ENCODE measurements at places on chromosomes 13 and 19. TPM values are rescaled to one million over a fixed set of nuclear protein-coding genes. Genes with fewer than 3 reads are reported as not detected.

The LILRA6 gene
- total RNA-seq = 2.7 TPM

The CYP2A6 gene
- total RNA-seq = not detected

The TMEM255B gene
- total RNA-seq = 12.3 TPM

The KIR2DL1 gene
- total RNA-seq = not detected

The SELENOV gene
- not detected for total RNA-seq

The ARMC6 gene
- 25.8 TPM for total RNA-seq

The SPRYD7 gene
- total RNA-seq = 12.9 TPM

The ZFP30 gene
- 10.1 TPM for total RNA-seq

The LGALS14 gene
- not detected for total RNA-seq

DNA sequence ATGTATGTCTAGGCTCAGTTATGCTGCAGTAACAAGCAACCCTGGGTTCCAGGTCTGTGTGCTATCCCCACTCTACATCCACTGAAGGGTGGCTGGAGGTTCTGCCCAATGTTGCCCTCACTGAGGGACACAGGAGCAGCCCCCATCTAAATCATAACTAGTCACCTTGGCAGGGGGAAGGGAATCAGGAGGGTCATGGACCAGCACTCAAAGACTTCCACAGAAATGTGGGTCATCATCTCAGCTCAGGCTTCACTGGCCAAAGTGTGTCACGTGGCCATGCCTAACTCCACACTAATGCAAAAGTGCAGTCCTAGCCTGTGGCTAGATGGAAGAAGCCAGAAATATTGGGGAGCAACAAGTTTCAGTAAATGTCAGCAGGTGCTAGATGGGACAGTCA, 137.3 kb upstream of the ZNF507 start:
- H3K36me3 ChIP-seq = no peaks in the 10 kb centered on the region
- no peaks in the 10 kb centered on the region for H3K4me1 ChIP-seq
- H3K27me3 ChIP-seq = no peaks in the 10 kb centered on the region
- no peak overlapping the region for H3K4me3 ChIP-seq

DNA sequence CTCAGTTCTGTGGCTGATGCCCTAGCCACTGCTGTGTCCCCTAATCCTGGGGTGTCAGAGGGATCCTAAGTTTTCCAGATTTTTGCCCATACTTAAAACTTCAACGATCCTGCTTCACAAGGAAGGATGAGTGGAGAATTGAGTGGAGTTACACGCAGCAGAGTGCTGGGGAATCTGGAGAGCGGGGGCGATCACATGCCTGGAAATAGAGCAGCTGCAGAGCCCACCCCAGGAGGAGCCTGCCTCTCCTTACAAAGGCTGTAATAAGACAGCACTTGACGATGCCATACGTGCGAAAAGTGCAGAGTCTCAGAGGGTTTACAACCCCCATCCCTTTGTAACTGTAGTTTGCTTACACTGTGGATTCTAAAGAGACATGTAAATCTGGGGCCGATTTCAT, 40.6 kb downstream of the SUGP2 start:
- H3K4me3 ChIP-seq = no peak overlapping the region
- H3K36me3 ChIP-seq = peaks cover 23% of the 10 kb centered on the region
- H3K27ac ChIP-seq = no peak overlapping the region
- H3K27me3 ChIP-seq = no peaks in the 10 kb centered on the region
- no peak for DNase-seq

DNA sequence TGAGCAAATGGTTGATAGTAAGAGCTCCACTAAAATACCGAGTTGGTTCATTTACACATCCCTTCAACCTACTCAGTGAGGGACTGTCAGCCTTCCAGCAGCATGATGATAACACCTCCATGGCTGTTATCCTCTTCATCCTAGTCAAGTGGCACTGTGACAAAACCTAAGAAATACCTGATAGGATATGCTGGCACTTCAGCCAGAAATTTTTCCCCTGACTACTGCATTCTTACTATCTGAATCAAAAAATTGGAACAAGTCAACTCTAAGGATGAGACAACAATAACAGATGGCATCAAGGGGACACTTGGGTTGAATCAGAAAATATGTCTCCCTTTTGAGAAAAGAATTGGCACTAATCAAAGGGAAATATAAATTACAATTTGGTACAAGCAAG, 193.9 kb downstream of the KCTD12 start:
- no peaks in the 10 kb centered on the region for H3K36me3 ChIP-seq
- H3K27ac ChIP-seq = no peak overlapping the region
- no peak for DNase-seq
- no peaks in the 10 kb centered on the region for H3K4me1 ChIP-seq
- H3K4me3 ChIP-seq = no peak overlapping the region
- no peaks in the 10 kb centered on the region for H3K27me3 ChIP-seq

GRCh38 chr19:8529369-8530006, 15.5 kb upstream of the ZNF414 start:
- no peaks in the 10 kb centered on the region for H3K27me3 ChIP-seq
- no peak overlapping the region for H3K27ac ChIP-seq
- H3K36me3 ChIP-seq = no peaks in the 10 kb centered on the region
- no peak for DNase-seq

DNA sequence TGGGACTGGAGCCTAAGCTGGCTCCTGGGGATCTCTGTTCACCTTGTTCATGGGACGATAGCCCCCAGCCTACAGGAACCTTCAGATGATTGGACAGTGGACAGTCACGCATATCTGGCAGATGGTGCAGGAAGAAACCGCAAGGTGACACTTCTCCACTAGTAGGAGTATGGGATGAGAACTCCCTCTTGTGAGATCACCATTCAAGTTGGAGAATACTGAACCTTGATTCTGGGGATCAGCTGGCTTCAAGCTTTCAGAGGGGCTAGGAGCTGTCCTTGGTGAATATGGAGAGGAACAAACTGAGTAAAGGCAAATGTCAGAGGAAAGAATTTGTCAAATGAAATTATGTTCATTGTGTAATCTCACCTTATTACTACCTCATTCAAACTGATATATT, 204.5 kb downstream of the PDS5B start:
- H3K36me3 ChIP-seq = no peaks in the 10 kb centered on the region
- no peaks in the 10 kb centered on the region for H3K27me3 ChIP-seq
- H3K4me1 ChIP-seq = no peaks in the 10 kb centered on the region

- no peaks in the 10 kb centered on the region for H3K27me3 ChIP-seq
- DNase-seq = no peak
- peaks cover 92% of the 10 kb centered on the region for H3K4me1 ChIP-seq
- H3K27ac ChIP-seq = no peak overlapping the region
These were observed 13.9 kb downstream of the LSM14A start for GRCh38 chr19:34186205-34186604.

DNA sequence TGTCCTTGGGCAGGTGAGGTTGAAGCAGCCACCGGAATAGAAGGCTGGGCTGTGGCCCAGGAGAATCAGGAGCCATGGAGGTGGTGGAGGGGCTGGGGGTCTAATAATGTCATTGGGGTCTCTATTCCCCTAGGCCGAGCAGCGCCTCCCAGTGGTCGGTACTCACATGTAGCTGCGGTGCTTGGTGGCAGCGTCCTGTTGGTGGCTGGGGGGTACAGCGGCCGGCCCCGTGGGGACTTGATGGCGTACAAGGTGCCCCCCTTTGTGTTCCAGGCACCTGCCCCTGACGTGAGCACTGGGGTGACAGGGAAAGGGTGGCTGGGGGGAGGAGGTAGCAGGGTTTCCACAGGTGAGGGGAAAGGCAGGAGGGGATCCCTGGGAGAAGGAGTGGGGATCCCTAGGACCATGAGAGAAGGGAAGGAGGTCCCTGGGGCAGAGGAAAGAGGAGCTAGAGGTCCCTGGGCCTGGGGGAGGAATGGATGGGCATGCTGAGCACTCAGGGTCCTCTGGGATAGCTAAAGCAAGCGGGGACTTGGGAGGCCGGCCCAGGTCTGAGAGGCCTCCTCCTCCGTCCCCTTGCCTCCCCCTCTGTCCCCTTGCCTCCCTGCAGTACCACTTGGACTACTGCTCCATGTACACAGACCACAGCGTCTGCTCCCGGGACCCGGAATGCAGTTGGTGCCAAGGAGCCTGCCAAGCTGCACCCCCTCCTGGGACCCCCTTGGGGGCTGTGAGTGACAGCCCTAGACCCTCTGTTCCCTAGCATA, 18.1 kb downstream of the MEGF8 start:
- H3K4me3 ChIP-seq = no peak overlapping the region
- H3K27ac ChIP-seq = no peak overlapping the region
- no peaks in the 10 kb centered on the region for H3K4me1 ChIP-seq
- no peak for DNase-seq
- H3K27me3 ChIP-seq = no peaks in the 10 kb centered on the region

DNA sequence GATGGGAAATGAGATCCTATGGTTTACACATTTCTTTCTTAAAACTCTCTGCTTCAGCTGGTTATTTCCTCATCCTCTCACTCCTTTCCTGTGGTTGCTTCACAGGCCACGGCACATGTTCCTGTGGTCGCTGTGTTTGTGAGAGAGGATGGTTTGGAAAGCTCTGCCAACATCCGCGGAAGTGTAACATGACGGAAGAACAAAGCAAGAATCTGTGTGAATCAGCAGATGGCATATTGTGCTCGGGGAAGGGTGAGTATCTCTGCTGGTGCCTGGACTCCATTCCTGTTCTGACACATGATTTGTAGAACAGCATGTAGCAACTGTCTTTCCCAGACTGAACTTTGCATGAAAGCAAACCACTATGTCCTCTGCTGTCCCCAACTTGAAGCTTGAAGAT, 254.2 kb downstream of the ITGBL1 start:
- H3K27ac ChIP-seq = no peak overlapping the region
- DNase-seq = no peak
- H3K4me3 ChIP-seq = no peak overlapping the region
- H3K4me1 ChIP-seq = peaks cover 1% of the 10 kb centered on the region
- H3K27me3 ChIP-seq = no peaks in the 10 kb centered on the region

DNA sequence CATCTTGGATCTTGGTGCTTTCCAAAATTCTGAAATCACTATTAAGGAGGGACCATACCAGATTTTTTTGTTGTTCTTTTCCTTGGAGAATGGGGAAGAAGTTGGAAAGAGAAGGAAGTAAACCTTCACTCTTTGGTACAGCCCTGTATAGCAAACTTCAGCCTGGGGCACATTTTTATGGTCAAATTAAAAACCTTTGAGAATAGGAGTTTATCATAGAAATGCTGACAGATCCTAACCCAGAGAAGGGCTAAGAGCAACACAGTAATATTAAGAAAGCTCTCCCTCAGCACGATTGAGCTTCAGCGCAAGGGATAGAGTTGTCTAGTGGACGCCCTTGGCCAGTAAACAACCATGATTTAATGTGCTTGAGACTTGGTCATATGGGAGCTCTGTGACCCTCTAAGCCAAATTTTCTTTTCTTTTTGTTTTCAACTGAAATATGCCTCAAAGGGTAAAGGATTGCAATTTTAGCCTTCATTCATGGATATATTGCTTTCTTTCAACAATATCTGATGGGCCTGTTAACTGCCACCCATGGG, 294.3 kb upstream of the MAB21L1 start:
- DNase-seq = no peak
- no peak overlapping the region for H3K27ac ChIP-seq
- H3K4me3 ChIP-seq = no peak overlapping the region
- H3K27me3 ChIP-seq = no peaks in the 10 kb centered on the region

GRCh38 chr13:24076109-24076508, 84.4 kb upstream of the SPATA13 start:
- H3K27me3 ChIP-seq = no peaks in the 10 kb centered on the region
- DNase-seq = no peak
- no peaks in the 10 kb centered on the region for H3K36me3 ChIP-seq
- no peak overlapping the region for H3K27ac ChIP-seq
- no peaks in the 10 kb centered on the region for H3K4me1 ChIP-seq
- no peak overlapping the region for H3K4me3 ChIP-seq

- no peaks in the 10 kb centered on the region for H3K36me3 ChIP-seq
- no peak overlapping the region for H3K4me3 ChIP-seq
- H3K27me3 ChIP-seq = no peaks in the 10 kb centered on the region
- DNase-seq = no peak
These were observed 3.2 kb downstream of the CCDC106 start for GRCh38 chr19:55651236-55651635.

- H3K27me3 ChIP-seq = no peaks in the 10 kb centered on the region
- peaks cover 57% of the 10 kb centered on the region for H3K4me1 ChIP-seq
- H3K27ac ChIP-seq = peak overlapping the region; percentile 95
- no peak for DNase-seq
- H3K4me3 ChIP-seq = peak overlapping the region; percentile 95
These were observed 1.1 kb downstream of the NAXD start for GRCh38 chr13:110616103-110617101.

DNA sequence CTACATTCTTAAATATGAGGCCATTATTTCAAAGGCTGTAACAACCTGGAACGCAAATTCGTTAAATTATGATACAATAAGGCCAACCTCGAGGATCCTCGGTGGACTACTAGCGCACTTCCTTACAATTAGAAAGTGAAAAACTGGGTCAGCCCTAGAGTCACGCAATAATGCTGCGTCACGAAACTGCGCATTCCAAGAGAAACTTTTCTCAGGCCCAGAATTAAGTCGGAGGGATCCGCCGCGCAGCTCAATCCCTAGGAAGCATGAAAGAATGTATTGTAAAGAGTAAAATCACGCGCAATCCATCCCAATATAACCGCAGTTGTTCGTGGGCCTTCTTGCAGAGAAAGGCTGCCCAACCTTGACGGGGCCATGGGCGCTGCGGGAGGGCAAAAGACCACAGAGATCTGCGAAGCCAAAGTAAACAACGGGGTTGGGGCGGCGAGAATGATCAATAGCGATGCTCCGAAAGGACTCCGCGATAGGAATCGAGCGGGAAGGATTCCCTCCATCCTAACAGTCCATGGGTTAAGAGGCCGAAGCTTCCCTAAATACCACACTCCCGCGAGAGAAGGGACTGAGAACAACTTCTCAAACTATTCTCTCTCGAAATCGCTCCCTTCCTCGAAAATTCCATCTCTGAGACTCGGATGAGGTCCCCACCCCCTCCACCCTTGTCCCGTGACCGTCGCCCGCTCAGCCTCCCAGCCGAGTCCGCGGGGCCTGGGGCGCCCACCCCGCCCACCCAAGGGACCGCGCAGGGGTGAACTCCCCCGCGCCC, 564 bp downstream of the SPART start:
- peak; percentile 93 for DNase-seq
- H3K27ac ChIP-seq = peak overlapping the region; percentile 99
- H3K27me3 ChIP-seq = no peaks in the 10 kb centered on the region
- H3K36me3 ChIP-seq = no peaks in the 10 kb centered on the region
- peaks cover 5% of the 10 kb centered on the region for H3K4me1 ChIP-seq
- H3K4me3 ChIP-seq = peak overlapping the region; percentile 79

DNA sequence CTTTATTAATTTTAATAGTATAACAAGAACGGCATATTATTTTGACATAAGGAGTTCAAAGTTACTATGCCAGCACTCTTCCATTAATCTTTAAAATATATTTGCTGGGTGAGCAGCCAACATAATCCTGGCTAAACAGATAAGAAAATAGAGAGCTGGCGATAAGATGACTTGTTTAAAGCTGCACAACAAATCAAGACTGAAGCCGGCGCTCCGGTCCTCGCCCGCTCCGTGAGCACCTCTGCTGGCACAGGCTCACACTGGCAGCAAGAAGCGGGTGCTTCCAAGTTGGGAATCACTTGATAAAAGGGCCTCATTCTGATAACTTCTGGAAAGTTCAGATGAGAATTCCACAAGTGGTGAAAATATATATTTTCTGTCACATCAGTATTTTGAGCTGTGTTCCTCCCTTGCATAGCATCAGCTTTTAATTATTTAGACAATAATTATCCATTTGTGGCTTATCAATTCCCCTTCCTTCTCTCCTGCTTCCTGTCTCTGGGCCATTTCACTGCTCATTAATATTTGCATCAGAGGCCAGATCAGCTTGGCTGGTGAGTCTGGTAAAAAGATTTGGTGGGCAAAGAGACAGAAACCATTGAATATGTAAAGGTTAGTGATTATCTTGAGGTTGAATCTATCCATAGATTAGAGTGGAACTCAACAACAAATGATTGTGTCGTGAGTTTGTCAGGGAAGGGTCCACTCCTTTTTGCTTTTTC, 205.3 kb downstream of the MZT1 start:
- H3K4me1 ChIP-seq = no peaks in the 10 kb centered on the region
- no peaks in the 10 kb centered on the region for H3K36me3 ChIP-seq
- DNase-seq = no peak
- H3K27me3 ChIP-seq = no peaks in the 10 kb centered on the region

Measured in esophagus muscularis mucosa (tissue), 4 donors.